ENCODE measurements at places on chromosomes 3 and 15.

DNA sequence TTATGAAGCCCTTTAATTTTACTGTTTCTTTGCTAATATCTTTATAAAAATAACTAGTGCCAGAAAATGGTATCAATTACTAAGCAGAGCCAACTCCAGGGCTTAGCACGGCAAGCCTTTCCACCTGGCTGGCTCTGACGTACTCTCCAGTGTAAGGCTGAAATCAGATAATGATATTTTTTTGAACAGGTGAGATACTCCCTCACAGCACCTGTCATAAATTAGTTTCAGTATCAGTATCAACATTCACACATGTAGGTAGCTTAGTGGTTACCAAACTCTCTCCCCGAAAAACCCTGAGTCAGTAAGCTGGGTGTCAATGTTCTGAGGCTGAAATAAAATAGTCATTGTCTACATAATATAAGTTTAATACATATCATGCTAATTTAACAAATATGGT is 710.1 kb downstream of the SQOR start:
- DNase-seq: no peak

DNA sequence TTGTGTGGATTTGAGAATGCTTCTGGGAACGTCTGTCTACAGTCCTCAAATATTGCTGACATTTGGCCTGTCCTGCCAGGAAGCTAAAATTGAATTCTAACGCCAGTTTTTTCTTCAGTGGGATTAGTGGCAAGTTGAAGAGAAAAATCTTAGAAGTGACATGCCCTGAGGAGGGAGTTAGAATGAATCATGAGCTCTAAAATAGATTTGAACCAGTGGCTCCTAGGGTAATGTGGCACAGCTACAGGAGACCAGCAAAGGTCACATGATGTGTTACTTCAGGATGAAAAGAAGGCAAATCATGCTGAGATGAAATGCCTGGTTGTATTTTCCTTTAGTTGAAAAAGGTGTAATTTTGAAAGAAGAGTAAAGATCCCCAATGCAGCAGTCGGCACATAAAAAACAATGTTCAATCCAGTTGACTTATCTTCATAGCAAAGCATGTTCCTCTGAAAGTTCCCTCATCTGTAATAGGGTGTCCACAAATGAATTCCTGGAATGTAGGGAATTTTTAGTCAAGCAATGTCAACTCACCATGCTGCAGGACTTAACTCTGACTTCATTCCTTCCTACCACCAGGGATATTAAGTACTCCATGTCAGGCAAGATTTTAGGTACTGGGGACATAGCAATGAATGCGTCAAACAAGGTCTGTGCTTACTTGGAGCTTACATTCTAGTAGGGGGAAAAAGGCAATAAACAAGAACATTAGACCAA is 171.6 kb downstream of the CADPS start:
- no peak for DNase-seq

DNA sequence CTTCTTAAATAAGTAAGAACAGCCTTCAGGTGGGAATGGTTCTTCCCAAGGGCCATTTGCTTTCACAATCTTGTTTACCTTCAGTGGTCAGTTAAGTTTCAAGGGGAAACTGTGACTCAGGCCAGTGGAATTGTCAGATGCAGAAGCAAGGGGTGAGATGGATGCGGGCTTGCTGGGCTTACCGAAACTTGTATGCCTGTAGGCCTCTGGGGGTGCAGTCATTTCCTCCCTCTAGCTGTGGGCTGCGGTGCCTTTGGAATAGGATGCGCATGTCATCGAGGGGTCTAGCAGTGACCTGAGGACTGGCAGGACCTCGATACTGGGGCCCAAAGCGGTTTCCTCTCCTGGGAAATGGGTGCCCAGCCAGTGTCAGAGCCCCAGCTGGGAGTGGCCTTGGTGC is 121.6 kb downstream of the EEFSEC start:
- no peak for DNase-seq

DNA sequence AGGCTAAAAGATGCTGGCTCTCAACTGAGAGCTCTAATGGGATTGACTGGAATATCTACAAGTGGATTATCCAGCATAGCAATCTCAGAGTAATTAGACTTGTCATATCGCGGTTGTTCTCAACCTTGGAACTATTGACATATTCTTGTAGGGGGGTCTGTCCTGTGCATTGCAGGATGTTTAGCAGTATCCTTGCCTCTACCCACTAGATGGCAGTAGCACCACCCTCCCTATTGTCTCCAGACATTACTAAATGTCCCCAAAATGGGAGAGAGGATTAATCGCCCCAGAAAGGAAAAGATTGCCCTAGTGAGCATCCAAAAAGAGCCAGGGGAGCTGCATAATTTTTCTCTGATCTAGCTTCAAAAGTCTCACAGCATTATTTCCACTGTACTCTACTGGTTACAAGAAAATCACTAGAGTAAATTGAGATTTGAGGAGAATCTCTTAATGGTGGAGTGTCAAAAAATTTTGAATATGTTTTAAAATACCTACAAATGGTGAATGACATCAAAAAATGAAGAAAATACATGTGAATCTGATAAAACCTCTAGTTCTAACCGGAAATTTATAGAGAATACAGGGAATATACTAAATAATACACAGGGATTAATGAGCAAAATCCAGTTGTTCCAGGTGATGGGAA is 388.2 kb upstream of the AGTR1 start:
- DNase-seq: peak; percentile 16

DNA sequence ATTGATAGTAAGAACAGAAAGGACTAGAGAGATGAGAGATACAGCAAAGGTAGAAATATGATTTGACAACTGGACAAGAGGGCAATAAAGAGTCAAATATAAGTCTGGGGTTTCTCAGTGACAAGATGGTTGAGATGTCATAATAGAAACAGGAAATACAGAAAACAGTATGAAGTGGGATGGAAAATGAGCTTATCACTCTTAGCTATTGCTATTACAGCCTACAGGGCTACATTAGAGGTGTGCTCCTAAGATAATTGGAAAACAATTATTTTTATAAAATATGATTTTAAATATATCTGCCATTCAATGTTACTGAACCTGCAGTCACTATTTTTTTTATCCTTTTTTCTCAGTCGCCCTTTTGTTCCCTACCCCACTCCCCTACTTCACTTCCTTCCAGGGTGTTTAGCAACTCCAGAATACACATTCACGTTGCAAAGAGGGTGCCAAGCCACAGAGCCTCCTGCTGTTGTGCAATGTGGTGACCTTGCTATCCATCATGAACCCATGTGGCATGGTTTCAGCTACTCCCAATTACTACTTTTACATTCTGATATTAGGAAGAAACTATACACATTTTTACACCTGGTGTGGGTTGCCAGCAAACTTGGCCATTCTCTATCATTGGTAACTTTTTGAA is 6.0 kb downstream of the NRG4 start:
- DNase-seq: peak; percentile 86

GRCh38 chr3:188082031-188082430 is 71.9 kb upstream of the LPP start:
- DNase-seq: no peak

- no peak for DNase-seq
These were observed 448.8 kb upstream of the TPRG1 start for GRCh38 chr3:188722963-188723362.

GRCh38 chr3:154584974-154585373 is 155.0 kb upstream of the GPR149 start:
- DNase-seq: no peak

GRCh38 chr3:104947943-104948342 is 418.8 kb upstream of the ALCAM start:
- DNase-seq: no peak
